ENCODE measurements at places on chromosomes 12 and 14. TPM values are rescaled to one million over a fixed set of nuclear protein-coding genes. Genes with fewer than 3 reads are reported as not detected.

The NR2C1 gene
- total RNA-seq: 75.7 TPM

The CLEC1B gene
- total RNA-seq: not detected

The VRTN gene
- total RNA-seq: not detected

The MANSC4 gene
- total RNA-seq: not detected

The SLC41A2 gene
- total RNA-seq: 12.1 TPM

The SERPINA9 gene
- total RNA-seq: not detected

DNA sequence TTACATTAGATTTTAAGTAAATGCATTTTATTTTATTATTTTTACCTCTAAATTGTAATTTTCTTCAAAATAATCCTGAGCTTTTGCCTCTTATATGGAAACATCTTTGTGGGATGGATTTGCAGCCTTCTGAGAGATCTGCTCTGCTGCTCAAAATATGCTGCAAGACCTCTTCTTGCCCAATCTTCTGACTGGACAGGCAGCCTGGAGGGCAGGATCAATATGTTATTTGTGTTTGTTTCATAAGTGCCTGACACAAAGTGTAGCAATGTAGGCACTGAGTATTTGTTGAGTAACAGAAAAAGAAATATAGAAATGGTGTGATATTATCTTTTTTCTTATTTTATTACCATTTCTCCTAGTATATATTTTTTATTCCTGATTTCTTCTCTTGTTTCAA lies 1106.9 kb downstream of the TMTC2 start:
- ATAC-seq: no peak

DNA sequence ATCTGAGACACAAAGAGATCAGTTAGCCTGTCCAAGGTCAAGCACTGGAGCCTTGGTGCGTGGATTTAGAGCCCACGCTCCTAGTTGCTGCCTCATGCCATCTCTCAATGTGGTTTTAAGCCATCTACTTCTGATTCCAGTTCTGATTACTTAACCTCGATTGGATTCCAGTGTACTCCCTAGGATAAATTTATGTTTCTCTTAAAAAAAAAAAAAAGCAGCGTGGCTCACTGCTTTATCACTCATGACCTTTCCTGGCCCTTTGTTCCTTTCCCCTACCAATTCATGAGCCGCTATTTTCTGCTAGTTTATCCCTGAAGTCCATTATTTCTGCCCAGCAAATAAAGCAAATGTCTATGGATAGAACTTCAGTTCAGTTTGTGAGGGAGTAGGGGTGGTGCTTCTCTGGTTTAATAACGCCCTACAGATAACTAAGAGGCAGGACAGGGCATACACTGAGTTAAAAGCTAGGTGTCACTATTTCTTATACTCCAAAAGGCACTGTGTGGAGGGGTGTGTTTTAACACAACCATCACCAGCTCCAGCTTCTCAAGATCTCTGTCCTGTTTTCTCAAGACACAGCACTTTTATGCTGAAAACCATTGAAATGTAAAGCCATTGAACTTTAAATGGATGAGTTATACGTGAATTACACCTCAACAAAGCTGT lies 9.8 kb upstream of the PARP11 start:
- no peak for ATAC-seq

GRCh38 chr12:79128956-79129355 lies 264.4 kb downstream of the SYT1 start:
- ATAC-seq: no peak

GRCh38 chr12:31585271-31585670 lies 5.7 kb downstream of the DENND5B start:
- ATAC-seq: no peak

DNA sequence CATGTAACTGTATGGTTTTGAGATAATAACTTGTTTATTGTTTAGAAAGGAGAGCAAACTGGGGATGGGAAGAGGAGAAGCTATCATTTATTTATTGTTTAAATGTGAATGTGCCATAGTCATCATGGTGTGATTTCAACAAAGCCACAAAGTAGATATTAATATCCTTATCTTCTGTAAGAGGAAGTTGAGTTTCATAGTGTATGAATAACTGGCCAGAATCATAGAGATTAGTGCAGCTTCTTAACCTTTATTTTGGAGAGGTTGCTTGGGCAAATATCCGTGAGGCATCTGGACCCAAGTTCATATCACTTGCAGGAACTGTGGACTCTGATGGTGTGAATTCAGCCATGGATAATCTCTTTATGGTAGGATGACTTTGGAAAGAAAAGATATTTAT lies 26.8 kb upstream of the LYZ start:
- ATAC-seq: no peak

- no peak for ATAC-seq
Measured at GRCh38 chr14:56962444-56963080, 152.3 kb upstream of the OTX2 start.

DNA sequence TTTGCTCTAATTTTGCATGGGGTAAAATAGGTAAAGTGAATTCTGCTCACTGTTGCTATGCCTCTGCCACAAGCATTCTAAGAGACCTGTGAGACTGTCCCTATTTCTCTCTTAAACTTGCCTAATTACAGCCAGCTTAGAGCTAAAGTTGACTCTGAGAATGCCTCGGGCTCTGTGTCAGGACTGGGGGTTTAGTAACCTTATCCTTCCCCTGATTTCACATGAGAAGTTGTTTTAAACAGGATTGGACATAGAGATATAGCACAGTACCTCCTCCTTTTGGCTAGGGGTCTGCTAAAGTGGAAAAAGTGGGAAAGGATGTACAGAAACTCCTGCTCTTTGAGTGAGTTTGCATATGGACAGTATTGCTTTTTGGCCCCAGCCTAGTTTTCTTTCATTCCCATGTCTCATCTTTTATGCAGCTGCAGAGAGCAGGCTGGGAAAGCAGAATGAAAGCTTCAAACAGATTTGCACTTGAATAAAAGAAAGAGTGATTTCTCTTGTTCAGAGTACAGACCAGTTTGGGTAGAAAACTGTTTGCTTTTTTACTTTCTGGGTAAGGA lies 122.0 kb downstream of the RAD51B start:
- ATAC-seq: peak; percentile 40

GRCh38 chr12:52210925-52211650 lies 19.3 kb upstream of the KRT80 start:
- ATAC-seq: no peak

- no peak for ATAC-seq
Measured at GRCh38 chr12:47910486-47910885, 5.7 kb upstream of the VDR start.

- no peak for ATAC-seq
Measured at GRCh38 chr14:97441740-97442362, 644.7 kb downstream of the VRK1 start.

DNA sequence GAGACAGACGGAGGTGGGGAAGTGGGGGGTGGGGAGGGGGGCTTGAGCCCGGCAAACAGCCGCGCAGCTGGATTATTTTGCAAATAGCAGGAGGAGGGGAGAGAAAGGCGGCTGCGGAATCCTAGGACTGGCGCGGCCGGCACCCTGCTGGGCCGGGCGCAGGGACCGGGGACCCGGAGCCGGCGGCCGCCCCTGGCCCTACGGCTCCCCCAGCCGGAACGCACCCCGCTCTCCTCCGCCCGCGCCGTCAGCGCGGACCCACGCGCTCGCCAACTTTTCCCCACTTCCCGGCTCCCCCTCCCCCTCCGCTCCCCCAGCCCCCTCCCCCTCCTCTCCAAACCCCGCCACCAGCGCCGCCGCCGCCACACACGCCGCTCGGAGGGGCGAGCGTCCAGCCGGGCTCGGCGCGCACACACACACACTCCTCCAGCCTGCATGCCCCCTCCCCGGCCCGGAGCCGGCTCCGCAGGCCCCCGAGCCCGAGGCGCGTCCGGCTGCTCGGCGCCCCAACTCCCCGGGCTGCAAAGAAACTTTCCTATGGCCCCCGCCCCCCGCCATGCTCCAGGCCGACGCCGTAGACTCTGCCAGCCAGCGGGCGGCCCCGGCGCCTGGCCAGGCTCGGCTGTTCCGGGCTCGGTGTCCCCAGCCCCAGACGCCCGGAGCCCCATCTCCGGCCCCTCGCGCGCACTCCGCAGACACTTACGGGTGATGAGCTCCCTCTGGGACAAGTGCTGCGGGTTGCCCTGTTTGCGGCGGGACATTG lies 1.4 kb downstream of the BCL11B start:
- ATAC-seq: no peak

GRCh38 chr12:7387289-7387688 lies 56.7 kb downstream of the CD163L1 start:
- ATAC-seq: no peak

DNA sequence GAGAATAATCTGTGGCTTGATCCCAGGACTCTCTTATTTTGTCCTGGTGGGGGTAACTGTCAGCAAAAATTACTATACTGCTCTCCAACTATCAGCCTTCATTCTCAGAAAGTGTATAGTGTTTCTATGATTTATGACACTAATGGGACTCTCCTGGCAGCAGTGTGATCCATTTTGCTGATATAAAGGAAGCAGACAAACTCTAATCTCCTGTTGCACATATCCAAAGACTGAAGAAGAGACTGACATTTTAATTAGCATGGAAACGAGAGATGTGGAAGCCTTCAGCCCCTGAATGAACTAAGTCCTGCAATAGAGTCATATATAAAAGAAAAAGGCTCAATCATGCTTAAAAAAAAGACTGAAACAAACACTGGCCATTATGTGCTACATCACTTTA lies 127.8 kb upstream of the SSTR1 start:
- ATAC-seq: no peak

GRCh38 chr12:105092336-105092735 lies 8.1 kb upstream of the ALDH1L2 start:
- no peak for ATAC-seq

DNA sequence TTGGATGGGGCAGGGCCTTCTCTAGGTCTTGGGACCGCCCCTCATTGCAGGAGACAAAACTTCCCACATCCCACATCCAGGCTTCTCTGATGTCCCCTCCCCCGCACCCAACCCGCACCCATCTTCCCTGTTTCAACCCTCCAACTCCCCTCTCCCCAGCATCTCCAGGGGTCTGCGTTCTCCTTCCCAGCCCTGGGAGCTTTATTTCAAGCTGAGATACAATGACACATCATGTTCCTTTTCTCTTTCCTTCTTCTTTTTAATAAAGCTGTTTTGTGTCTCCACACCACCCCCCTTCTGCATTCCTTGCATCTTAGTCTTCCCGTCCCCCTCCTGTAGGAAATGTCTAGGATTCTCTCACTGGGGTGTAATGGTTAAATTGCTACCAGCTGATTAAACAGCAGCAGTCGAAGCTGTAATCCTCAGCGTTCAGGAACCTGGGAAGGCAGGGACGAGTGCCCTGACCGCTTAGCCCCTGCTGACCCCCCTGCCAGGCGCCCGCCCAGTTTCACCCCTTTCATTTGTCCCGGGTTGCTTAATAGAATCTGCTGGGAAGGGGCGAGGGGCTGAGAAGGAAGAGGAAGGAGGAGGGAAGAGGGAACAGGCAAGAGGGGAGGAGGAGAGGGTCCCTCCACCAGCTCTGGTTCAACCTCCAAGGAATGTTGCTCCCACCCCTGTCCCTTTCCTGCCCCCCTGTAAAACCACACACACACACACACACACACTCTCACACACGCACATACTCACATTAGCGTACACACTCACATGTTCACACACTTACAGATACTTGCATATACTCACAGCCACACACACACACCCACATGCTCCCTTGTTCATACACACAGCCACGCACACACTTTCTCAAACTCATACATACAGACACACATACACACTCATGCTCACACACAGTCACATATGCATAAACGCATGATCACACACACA lies 104.5 kb upstream of the MED13L start:
- ATAC-seq: peak; percentile 25

DNA sequence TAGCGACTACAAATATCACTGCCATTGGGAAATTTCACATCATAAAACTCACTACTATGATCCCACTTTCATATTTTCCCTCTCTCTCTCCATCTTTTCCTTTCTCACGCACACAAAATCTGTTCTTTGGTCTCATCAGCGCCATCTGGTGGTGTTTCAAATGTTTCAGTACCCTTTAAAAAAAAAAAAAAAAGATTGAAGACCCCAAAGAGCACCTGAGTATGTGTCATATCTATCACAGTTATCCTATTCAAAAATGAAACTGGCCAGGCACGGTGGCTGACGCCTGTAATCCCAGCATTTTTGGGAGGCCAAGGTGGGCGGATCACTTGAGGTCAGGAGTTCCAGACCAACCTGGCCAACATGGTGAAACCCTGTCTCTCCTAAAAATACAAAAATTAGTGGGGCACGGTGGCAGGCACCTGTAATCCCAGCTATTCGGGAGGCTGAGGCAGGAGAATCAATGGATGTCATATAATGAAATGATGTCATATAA lies 72.4 kb downstream of the TTC9 start:
- no peak for ATAC-seq

DNA sequence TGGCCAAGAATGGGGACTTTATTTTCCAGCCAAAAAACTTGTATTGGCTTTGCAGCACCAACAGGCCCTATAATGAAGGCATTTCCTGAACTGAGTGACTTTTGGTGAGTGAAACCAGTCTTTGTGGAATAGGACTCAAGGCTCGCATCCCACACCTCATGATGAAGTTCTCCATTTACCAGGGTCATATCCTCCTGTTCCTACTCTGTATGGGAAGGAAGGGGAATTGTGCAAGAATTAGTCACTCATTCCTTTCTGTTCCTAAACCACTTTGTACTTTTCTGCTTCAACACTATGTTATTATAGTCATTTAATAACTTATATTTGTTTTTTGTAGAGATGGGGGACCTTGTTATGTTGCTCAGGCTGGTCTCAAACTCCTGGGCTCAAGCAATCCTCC lies 2.3 kb upstream of the SPATS2 start:
- ATAC-seq: no peak

- ATAC-seq: no peak
Measured at GRCh38 chr14:99519347-99519881, 38.2 kb downstream of the CCNK start.

GRCh38 chr12:46299851-46300250 lies 31.0 kb upstream of the SLC38A1 start:
- no peak for ATAC-seq

DNA sequence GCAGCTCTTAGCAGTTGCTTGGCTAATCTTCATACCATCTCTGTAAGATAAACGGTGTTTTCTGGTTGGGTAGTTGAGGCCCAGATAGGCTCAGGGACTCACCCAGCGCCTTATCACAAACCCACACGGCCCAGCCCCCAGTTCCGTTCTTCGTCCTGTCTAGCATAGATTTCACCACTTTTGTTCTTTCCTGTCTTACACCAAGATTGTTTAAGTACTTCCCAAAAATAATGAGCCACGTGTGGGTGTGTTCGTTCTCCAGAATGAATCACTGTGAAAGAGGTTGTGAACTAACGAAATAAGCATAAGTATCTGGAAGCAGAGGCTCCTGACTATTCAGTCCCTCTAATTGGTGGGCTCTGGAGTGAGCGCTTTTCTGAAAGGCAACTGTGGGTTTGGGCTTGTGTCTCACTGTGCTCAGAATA lies 21.4 kb downstream of the ACVR1B start:
- ATAC-seq: no peak

Measured in motor neuron (in vitro differentiated cells).